ENCODE measurements at places on chromosomes 5 and 9. TPM values are rescaled to one million over a fixed set of nuclear protein-coding genes. Genes with fewer than 3 reads are reported as not detected.

B4GALT7 gene
- polyA plus RNA-seq: 27.9 TPM

MLLT3 gene
- polyA plus RNA-seq: 27.5 TPM

SLIT3 gene
- 49.7 TPM for polyA plus RNA-seq

MRPL22 gene
- 56.9 TPM for polyA plus RNA-seq

PCDHB16 gene
- 5.0 TPM for polyA plus RNA-seq

MED22 gene
- polyA plus RNA-seq: 22.9 TPM

TCF7 gene
- 11.5 TPM for polyA plus RNA-seq

PCDHB11 gene
- 4.0 TPM for polyA plus RNA-seq

SLC4A9 gene
- 43.4 TPM for polyA plus RNA-seq

FGF10 gene
- polyA plus RNA-seq: 10.1 TPM

CDH9 gene
- 11.9 TPM for polyA plus RNA-seq

TYRP1 gene
- polyA plus RNA-seq: 2.5 TPM

KIAA0825 gene
- 5.0 TPM for polyA plus RNA-seq

KIAA1958 gene
- polyA plus RNA-seq: 16.5 TPM

RGS3 gene
- polyA plus RNA-seq: 45.1 TPM

CYLC2 gene
- not detected for polyA plus RNA-seq

FOXD4L5 gene
- polyA plus RNA-seq: 0.39 TPM

OR1Q1 gene
- not detected for polyA plus RNA-seq

PTGER4 gene
- polyA plus RNA-seq: 10.1 TPM

IGFBPL1 gene
- polyA plus RNA-seq: 2.0 TPM

SRD5A1 gene
- 10.4 TPM for polyA plus RNA-seq

OR1J2 gene
- polyA plus RNA-seq: not detected

CDKN2AIPNL gene
- 29.8 TPM for polyA plus RNA-seq

TSTD2 gene
- 32.2 TPM for polyA plus RNA-seq

PCDHA12 gene
- polyA plus RNA-seq: not detected

PKD2L2 gene
- 0.13 TPM for polyA plus RNA-seq

ISL1 gene
- not detected for polyA plus RNA-seq

CDHR2 gene
- polyA plus RNA-seq: 25.8 TPM

LCN10 gene
- 0.95 TPM for polyA plus RNA-seq

LHFPL2 gene
- polyA plus RNA-seq: 50.3 TPM

PAEP gene
- not detected for polyA plus RNA-seq

STC2 gene
- 3.2 TPM for polyA plus RNA-seq

ZNF169 gene
- 13.1 TPM for polyA plus RNA-seq

ZNF367 gene
- 9.2 TPM for polyA plus RNA-seq

PPP3R2 gene
- polyA plus RNA-seq: 0.06 TPM

MED10 gene
- 39.5 TPM for polyA plus RNA-seq

PCDHB10 gene
- 7.5 TPM for polyA plus RNA-seq

STING1 gene
- polyA plus RNA-seq: 24.7 TPM

LRRC19 gene
- polyA plus RNA-seq: 17.0 TPM

RNF183 gene
- 10.7 TPM for polyA plus RNA-seq

RASEF gene
- polyA plus RNA-seq: 6.1 TPM

TRIP13 gene
- polyA plus RNA-seq: 11.0 TPM

CERT1 gene
- 59.5 TPM for polyA plus RNA-seq

PAXX gene
- 23.7 TPM for polyA plus RNA-seq

DBH gene
- 1.6 TPM for polyA plus RNA-seq

ADAMTS6 gene
- 3.5 TPM for polyA plus RNA-seq

DAPK1 gene
- 95.9 TPM for polyA plus RNA-seq

FOXI1 gene
- polyA plus RNA-seq: 7.9 TPM

SH3RF2 gene
- polyA plus RNA-seq: 4.6 TPM

MARCOL gene
- not detected for polyA plus RNA-seq

SLC25A48 gene
- polyA plus RNA-seq: 7.0 TPM

SFXN1 gene
- 46.5 TPM for polyA plus RNA-seq

Data from renal cortex interstitium (tissue), 15 donors.